ENCODE measurements at places on chromosomes 3 and 15.

DNA sequence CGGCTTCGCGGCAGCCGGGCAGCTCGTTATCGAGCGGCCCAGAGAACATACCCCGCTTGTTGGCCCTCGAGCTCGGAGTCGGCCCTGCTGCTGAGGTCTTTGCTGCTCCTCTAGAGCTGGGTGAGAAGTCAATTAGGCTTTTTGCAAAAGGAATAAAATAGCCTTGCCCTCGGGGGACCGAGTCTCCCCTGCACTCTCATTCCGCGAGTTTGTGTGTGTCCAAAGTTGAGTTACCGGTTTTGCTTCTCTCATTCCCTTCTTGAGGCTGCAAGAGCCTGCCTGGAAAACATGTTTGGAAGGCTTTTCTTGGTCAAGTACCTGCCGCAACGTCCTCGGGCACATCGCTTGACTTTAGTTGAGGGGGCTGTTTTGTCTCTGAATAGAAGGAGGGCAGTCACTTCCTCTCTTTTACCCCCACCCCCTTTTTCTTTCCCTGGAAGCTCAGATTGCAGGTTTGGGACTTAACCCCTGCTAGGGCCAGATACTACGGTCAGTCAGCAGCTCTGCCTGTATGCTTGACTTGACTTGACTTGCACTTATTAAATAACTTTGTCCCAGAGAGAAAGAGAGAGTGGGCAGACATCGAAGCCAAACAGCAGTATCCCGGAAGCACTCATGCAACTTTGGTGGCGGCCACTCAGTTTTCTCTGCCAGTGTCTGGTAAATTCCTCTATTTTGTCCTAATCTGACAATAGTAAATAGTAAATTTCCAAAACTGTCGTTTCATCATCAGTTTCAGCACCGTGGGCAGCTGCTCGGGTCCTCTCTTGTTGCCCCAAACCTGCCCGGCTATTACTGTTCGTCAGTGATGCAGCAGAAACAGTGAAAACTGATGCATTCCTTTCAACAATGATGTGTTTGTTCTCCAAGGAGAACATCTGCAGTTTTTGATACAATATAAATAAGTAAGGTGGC, 609 bp downstream of the RNF13 start:
- no peak for DNase-seq

DNA sequence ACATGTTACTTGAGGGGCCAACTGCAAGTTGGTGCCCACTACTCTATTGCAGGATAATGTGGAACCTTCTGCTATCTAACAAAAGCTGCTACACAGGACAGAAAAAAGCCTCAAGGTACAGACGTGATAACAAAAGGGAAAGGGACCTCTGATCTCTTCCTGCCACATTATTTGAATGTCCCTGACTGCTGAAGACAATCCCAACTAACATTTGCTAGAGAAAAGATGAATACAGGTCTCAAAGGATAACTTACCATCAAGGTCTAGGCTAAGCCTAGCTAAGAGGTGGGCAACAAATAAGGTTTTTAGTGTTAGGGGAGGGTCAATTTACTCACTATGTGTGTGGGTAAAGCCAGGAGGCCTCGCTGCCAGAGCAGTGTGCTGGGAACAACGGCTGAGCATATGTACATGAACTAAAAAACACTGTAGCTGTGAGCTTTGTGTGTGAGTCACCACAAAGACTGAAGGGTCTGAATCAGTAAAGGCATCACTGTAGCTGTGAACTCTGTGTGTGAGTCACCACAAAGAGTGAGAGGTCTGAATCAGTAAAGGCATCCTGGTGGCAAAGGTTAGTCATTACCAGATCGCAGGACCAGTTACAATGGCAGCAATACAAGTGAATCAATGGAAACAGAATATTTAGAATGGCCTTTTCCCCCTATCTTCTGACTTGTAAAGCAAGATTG, 111.7 kb downstream of the LMLN start:
- no peak for DNase-seq

- DNase-seq, result no peak
These were observed 3.2 kb downstream of the RTP3 start for GRCh38 chr3:46500656-46501635.

DNA sequence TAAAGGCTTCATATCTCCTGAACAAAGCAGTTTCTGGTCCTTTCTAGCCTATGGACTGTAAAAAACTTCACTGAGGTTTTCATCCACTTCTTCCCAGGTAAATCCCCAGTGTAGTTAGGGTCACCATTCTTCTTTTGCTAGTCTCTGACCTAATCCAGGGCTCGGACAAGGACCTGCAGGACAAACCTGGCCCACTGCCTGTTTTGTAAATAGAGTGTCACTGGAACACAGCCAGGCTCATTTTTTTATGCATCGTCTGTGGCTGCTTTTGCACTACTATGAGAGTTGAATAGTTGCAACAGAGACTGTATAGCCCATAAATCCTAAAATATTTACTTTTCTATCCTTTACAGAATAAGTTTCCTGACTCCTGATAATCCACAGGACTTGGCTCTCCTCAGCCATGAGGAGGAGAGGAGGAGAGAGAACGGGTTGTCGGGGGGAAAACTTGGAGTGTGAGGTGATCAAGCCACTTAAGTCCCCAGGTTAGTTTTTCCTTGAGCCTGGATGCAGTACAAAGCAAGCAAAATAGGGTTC, 29.0 kb downstream of the CCR3 start:
- DNase-seq, result no peak

- no peak for DNase-seq
These were observed 10.7 kb downstream of the ITGB5 start for GRCh38 chr3:124876401-124876878.

DNA sequence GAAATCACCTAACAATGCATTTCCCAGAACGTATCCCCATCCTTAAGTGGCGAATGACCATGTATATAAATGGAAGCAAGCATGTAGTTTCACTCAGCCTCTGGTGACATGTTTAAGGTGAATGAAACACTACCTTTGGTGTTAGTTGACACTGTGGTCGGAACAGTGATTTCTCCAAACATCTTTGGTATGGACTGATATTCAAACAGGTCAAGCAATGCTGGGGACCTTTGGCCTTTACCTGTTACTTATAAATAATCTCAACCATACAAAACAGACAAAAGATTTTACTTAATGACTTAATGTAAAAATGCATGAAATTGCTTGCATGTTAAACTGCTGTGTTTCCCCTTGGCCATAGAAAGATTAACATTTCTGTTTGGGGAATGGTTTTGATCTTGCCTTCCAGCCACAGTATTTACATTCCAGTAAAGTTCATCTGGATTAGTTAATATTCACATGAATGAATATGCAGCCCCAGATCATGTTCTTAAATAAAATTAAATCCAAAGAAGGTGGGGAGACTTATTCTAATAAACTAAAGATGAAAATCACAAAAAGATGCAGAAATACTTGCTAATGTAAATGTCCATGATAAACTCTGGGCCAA, 74.4 kb upstream of the HES1 start:
- no peak for DNase-seq
